ENCODE measurements at places on chromosomes 4 and X. TPM values are rescaled to one million over a fixed set of nuclear protein-coding genes. Genes with fewer than 3 reads are reported as not detected.

Gene SUPT20HL2
- total RNA-seq, result not detected

- DNase-seq, result no peak
These were observed 223.2 kb upstream of the FAT4 start for GRCh38 chr4:125091541-125091940.

DNA sequence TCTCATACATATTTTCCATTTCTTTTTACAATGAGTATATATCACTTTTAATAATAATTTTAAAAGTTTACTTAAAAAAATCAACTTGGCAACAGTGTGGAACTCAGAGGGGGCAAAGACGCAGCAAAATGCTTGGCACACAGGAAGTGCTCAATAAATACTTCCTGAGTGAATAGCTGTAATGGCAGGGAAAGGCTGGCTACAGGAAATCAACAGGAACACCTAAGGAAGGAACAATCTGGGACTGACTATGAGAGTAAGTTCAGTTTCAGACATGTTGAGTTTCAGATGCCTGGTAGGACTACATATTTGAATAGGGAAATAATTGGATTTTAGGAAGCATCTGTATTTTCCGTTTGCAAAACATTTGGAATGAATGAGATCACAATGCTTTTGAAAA lies 137.6 kb downstream of the SCLT1 start:
- DNase-seq, result no peak

Gene MSANTD1
- not detected for total RNA-seq

DNA sequence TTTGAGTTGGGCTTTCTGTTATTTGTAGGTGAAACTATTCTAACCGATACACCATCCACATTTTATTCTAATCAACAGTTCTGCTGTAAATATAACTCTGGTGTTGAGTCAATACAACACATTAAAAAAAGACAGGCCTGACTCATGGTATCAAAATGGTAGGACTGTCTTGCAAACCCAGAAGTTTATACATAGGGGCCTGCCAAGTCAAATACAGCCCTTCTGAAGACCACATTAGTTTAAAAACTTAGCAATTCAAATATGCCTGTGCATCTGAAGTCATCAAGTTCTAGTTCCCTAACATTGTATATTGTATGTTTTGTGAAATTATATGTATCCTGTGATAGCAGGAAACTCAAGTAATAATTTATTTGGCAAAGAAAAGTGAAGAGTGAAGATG lies 24.4 kb upstream of the PDE5A start:
- no peak for DNase-seq

- no peak for DNase-seq
These were observed 73.0 kb upstream of the NR3C2 start for GRCh38 chr4:148515248-148515647.

- no peak for DNase-seq
These were observed 24.0 kb upstream of the DRP2 start for GRCh38 chrX:101195442-101196173.

GRCh38 chr4:109560687-109561461 lies 828 bp downstream of the MCUB start:
- no peak for DNase-seq

Gene F11
- not detected for total RNA-seq

DNA sequence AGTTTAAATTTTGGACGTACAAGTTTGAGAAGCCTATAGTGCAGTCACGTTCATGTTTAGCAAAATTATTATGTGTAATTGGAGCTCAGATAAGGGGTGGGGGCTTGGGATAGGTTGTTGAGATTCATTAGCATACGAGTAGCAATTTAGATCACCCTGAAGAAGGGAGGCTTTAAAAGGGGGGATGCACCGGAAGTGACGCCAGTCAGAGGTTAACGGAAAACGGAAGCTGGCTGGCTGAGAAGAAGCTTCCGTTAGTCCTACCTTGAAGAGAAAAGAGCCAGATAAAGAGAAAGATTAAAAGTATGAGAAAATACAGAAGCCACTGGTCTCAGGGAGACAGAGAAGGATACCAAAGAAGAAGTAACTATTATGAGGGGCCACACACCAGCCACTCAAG lies 1.1 kb upstream of the NXT2 start:
- no peak for DNase-seq

- DNase-seq, result no peak
These were observed 66.9 kb upstream of the PROM1 start for GRCh38 chr4:16150716-16151115.

DNA sequence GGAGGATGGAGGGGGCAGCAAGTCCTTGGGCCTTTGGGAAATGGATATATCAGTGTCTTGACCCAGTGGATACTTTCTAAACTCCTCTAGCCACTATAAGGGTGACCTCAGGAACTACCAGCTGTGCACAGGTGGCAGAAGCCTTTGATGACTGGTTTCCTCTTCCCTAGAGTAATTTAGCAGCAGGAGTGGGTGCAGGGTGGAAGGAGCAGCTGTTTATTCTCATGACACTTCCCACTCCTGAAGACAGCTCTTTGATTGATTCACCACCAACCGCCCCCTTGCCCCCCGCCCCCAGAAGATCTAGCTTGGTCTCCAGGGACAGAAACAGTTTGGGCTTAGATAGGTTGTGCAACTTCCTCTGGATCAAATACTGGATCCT lies 63.0 kb downstream of the GPC3 start:
- DNase-seq, result no peak

DNA sequence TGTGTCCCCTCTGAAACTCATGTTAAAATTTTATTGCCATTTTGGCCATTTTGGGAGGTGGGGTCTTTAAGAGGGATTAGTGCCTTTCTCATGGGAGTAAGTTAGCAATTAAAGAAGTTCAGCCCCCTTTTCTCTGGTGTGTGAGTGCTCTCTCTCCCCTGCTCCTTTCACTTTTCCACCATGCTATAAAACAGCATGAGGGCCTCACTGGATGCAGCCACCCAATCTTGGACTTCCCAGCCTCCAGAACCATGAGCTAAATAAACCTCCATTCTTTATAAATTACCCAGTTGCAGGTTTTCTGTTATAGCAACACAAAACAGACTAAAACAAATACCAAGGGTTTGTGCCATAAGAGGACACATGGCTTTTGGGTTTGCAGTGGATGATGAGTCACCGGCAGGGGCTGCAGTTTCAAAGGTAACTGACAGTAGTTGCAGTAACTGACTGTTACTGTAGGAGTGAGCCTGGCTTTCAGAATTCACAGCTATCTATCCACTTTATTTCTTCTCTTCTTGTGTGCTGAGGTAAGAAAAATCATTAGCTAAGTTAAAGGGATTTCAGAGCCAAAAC lies 121.5 kb downstream of the PPEF1 start:
- DNase-seq, result no peak

GRCh38 chr4:83552924-83553323 lies 17.0 kb downstream of the GPAT3 start:
- no peak for DNase-seq
